ENCODE measurements at places on chromosomes 3 and 15.

DNA sequence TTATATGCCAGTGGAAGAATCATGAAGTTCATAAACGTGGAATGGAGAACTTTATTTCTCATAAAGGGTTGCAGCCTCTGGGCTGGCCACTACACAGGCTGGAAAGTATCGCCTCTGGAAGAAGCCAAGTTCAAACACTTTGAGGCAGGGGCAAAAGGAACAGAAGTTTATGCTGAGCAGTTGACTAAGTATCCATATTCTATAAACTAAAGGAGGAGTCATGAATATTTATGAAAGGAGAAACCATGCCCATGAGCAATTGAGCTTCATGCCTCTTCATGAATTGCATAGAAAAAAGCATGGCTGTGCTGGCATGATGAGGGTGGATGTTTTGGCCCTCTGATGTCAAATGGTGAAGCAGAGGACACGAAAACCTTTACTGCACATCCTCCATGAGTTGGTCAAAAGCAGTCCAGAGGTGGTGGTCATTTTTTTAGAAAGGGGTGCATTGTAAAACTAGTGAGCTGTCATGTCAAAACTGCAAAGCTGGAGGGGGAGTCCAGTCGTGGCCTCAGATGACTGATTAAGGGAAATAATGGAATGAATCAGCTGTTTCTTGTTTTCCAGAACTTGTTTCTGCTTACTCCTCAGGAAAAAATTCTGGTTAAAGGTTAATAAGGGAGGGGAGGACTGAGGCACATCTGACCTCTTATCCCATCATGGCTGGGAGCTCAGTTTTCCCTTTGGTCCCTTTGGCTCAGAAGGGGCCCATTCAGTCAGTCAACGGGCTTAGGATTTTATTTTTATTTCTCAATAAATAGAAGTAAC lies 276.7 kb downstream of the CHL1 start:
- DNase-seq = no peak

- DNase-seq = no peak
Observed at GRCh38 chr3:114718898-114719210, 425.0 kb downstream of the TIGIT start.

GRCh38 chr15:89805241-89806209 lies 9.1 kb downstream of the ANPEP start:
- DNase-seq = no peak

DNA sequence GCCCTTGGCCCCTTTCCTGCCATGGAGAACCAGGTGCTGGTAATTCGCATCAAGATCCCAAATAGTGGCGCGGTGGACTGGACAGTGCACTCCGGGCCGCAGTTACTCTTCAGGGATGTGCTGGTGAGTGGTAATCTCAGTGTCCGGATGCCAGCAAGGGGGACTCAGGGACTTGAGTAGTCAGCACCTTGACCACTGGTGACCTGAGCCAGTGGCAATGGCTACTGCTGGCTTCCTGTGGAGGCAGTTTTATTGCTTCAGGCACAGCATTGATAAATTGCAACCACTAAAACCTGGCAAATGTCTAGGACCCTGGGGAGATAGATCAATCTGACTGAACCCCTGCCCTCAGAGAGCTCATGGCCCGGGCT lies 830 bp downstream of the MAP2K5 start:
- no peak for DNase-seq
